Tibial nerve (tissue), 4 donors: ENCODE measurements at places on chromosomes 12 and 14.

- no peak for DNase-seq
Measured at GRCh38 chr12:89862511-89863445, 154.1 kb upstream of the ATP2B1 start.

GRCh38 chr12:131984334-131984733, 34.6 kb downstream of the EP400 start:
- no peak for DNase-seq

- DNase-seq: no peak
Measured at GRCh38 chr12:110339184-110339952, 58.3 kb downstream of the ATP2A2 start.

- DNase-seq: no peak
Measured at GRCh38 chr14:46818147-46818546, 166.6 kb upstream of the RPL10L start.

GRCh38 chr12:99146185-99146584, 501.1 kb downstream of the APAF1 start:
- DNase-seq: no peak

DNA sequence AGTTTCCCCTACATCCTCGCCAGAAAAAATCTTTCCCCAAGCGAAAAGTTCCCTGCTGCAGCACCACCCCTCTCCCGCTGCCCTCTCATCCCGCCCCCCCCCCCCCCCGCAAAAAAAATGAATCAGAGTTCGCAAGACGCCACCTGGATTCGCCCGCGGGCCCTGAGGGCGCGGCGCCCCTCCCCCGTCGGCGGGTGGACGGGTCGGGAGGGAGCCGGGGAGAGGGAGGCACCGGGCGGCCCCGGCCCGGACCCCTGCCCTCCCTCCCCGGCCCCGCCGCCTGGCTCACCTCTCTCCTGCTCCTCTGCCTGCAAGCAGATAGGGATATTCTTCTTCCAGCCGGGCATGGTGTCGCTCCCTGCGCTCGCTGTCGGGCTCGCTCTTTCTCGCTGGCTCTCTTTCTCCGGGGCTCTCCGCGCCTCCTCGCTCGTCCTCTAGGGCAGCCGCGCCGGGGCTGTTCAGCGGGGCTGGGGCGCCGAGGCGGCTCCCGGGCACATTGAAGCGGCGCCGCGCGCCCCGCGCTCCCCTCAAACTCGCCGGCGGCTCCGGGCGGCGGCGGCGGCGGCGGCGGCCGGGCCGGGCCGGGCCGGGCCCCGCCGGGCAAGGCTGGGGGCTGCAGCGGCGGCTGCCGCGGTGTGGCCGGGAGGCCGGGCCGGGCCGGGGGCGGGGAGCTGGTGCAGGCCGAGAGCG, 200.3 kb upstream of the CAND1 start:
- no peak for DNase-seq

DNA sequence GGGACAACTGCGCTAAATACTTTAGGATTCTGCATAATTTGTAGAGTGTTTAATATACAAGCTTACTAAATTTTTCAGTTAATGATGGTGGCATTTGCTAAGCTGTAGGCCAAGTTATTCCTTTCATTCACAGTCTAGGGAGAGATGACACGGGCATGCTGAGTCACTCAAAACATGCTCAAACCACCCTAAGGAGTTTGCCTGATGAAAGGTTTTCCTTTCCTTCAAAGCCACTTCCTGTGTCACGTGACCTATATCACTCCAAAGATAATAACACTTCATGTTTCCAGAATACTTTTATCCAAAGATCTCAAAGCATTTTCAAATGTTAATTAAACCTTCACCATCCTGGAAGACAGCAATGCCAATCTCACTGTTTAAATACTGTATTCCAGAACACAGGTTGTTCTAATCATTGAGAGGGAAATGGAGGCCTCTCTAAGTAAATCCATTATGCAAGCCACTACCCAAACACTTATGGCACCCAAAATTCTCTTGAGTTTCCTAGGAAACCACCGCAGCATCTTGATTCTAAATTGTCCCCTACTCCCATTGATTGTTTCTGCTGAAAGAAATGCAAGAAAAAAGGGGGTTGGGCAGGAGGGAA, 207.0 kb upstream of the CDKN3 start:
- DNase-seq: no peak

GRCh38 chr12:120741476-120742421, 16.1 kb downstream of the ACADS start:
- no peak for DNase-seq

GRCh38 chr14:73961192-73961591, 11.1 kb downstream of the COQ6 start:
- no peak for DNase-seq

DNA sequence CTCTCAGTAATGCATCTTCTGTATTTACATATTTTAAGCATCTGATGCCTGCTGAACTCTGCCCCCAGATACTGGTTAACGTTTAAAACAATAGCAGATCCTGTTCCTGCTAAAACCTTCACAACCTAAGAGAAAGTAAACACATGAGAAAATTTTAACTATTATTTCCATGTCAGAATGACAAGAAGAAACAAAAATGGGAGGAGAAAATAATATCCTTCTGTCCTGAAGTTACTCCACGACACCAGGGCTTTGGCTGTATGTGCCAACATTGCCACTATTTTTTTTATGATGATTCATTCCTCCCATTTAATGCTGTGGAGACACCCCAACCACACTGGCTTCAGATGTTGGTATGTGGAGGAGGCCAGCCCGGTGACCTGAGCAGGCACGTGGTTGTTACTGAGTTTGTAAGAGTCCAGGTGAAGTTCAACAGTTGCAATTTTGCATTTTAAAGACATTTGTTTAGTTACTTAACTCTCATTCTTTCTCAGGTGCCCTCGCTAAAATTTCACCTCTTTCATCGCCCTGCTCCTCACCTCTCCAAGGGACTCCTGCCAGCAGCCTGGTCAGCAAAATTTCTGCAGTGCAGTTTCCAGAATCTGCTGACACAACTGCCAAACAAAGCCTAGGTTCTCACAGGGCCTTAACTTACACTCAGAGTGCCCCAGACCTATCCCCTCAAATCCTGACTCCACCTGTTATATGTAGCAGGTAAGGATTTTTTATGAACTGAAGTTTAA, 65.5 kb upstream of the SLCO1C1 start:
- no peak for DNase-seq

- no peak for DNase-seq
Measured at GRCh38 chr14:92841930-92842329, 47.8 kb downstream of the GOLGA5 start.

DNA sequence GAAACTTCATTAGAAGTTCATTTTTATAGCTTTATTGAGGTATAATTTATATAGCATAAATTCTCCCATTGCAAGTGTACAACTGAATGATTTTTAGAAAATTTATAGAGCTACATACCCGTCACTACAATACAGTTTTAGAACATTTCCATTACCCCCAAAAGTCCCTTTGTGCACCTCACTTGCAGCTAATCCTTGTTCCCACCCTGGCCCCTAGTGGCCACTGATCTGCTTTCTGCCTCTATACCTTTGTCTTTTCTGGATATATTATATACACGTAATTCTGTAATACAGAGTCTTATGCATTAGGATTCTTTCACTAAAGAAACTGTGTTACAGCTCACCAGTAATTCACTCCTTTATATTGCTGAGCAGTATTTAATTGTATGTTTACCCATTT, 145.1 kb upstream of the DIO2 start:
- DNase-seq: no peak

GRCh38 chr14:92225731-92226130, 97.2 kb upstream of the SLC24A4 start:
- DNase-seq: no peak

- DNase-seq: no peak
Measured at GRCh38 chr12:108175310-108175709, 46.2 kb downstream of the WSCD2 start.

DNA sequence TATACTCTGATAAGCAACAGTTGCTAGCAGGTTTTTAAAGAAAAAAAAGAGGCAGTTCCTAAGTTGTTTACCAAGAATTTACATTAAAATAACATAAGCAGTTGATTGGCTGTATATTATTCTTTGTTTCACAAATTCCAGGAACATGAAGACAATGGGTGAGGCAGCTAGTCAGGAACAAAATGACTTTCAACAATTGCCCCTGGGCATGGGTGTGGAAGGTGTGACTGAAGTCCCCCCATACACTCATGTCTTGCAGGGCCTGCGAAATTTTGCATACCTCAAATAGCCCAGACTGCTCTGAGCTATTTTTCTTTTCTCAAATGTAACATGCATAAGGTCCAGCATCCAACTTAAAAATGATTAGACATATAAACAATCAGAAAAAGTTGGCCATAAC, 267.2 kb upstream of the DIO3 start:
- DNase-seq: no peak

- DNase-seq: no peak
Measured at GRCh38 chr12:96075560-96075959, 40.2 kb upstream of the LTA4H start.

DNA sequence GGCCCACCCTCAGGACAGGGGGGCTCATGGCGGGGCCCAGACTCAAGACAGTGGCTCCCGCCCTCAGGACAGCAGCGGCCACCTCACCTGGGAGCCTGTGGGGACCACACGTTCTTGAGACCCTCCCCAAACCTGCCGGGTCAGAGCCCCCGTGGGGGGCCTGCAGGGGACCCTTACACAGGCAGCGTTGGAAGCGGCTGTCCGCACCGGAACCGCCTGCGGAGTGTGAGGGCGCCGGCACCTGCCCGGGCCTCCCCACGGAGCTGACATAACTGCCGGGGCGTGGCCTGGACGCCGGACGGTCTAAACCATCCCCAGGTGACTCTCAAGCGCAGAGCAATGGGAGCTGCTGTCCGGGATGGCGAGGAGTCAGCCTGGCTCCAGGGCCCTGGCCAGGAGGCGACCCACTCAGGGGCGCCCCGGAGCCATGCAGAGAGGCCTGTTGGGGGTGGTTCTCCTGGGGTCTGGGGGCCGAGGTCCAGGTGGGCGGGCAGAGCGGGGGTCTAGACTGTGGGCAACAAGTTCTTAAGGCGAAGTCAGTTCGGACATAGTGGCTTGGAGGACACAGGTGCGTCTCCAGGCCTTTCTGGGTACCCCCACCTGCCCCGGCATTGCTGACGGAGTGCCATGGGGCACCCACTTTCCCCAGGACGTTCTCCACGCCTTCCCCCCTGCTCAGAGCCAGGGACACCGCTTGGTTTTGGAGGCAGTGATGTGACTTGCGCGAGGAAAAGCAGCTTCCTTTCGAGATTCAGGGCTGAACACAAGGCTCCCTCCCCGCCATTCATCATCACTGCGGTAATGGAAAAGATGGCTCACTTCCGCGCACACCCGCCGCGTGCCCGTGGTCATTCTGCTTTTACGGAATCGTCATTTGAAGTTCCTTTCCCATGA, 23.2 kb downstream of the GALNT9 start:
- DNase-seq: no peak

DNA sequence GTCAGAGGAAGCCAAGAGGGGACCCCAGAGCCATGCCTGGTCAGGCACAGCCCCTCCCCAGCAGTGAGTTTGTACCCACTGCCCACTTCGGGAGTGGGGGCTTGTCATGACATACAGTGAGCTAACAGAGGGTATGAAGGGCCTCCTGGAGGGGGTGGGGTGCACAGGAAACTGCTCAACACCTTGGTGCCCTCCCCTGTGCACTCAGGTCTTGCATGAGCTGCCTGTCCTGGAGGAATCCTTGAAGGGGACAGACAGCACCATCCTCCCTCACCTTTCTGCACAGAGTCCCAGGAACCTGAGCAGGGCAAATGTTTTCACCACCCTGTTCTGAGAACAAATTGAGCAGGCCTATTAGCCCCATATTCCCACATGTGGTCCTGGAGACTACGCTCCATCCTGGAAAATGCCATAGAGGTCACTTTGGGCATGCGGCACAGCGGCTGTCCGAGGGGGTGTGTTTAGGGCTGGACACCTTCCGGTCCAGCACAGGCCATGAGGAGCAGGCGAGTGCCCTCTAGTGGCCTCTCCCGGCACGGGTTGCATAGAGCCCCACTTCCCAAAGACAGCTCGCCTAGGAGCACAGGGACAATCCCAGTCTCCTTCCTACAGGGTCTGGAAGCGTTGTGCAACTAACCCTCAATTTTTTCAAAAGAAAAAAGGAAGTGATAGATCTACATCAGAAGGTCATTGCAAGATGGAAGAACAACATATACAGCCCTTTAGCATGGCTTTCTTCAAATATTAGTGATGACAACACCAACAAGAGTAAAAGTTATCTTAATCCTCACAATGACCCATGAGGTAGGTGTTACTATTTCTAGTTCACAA, 31.9 kb upstream of the ZFP36L1 start:
- DNase-seq: peak; percentile 84

DNA sequence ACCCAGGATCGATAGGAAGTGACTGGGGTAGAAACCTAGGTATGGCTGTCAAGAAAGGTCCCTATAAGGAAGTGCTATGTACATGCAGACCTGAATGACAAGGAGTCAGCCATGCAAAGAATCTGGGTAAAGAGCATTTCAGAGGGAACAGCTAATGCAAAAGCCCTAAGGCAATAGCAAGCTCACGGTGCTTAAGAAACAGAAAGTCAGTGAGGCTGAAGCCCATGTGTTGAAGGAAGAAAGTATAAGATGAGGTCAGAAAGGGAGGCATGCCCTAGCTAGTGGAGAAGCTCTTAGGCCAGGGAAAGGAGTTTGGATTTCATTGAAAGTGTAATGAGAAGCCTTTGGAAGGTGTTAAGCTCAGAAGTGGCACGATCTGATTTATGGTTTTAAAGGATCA, 6.0 kb upstream of the ADCY6 start:
- DNase-seq: no peak

DNA sequence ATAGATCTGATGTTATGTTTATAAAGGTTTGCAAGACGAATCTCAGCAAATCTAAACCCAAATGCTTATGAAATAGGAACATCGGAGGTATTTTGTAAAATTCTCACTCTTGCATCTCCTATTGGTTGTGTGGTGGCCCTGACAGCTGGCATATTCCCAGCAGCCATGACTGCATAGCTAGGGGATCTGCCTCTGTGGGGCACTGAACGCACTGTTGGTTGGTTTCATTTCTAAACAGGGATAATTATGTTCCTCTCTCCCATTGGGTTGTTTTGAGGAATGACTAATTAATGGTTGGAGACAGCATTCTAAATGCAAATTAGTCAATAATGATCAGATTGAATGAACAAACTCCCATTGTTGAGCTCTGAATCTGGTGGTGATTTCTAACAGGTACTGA, 2.7 kb upstream of the BEST3 start:
- DNase-seq: no peak

DNA sequence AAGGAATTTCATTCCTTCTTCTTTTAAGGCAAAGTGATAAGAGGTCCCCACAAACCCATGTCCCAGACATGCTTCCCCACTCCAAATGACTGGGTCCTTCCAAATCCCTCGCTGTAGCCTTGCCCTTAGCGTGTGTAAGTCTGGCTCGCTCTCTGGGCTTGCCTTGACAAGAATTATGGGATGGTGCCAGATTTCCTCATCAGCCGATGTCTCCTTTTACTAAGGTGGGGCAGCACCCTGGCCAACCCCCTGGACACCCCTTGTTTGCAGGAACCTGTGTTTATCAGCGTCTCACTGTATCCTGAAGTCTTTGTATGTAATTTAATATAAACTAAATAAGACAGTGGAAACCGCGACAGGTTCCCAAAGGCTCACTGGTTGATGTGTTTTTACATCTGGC, 493.3 kb downstream of the EGLN3 start:
- no peak for DNase-seq
